Fibroblast of skin of abdomen (primary cell): ENCODE measurements at places on chromosomes 2 and 18.

- DNase-seq: no peak
Observed at GRCh38 chr2:239355724-239356123, 45.1 kb downstream of the HDAC4 start.

GRCh38 chr18:76480913-76481312 lies 14.1 kb downstream of the ZNF516 start:
- no peak for DNase-seq

DNA sequence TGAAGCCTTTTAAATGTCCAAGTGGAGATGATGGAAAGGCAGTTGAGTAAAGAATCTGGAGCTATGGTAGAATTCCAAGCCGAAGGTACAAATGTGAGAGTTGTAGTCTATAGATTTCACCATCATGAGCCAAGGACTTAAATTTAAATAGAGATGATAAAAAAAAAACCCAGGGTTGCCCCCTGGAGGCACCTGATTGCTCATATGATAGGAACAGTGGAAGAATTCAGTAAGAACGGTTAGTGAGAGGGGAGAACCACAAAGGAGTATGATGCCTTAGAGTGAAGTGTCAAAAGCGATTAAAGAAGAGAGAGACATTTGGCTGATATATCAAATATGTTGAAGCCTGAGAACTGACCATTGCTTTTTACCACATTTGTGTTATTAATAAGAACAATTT lies 11.9 kb downstream of the NYAP2 start:
- DNase-seq: no peak

DNA sequence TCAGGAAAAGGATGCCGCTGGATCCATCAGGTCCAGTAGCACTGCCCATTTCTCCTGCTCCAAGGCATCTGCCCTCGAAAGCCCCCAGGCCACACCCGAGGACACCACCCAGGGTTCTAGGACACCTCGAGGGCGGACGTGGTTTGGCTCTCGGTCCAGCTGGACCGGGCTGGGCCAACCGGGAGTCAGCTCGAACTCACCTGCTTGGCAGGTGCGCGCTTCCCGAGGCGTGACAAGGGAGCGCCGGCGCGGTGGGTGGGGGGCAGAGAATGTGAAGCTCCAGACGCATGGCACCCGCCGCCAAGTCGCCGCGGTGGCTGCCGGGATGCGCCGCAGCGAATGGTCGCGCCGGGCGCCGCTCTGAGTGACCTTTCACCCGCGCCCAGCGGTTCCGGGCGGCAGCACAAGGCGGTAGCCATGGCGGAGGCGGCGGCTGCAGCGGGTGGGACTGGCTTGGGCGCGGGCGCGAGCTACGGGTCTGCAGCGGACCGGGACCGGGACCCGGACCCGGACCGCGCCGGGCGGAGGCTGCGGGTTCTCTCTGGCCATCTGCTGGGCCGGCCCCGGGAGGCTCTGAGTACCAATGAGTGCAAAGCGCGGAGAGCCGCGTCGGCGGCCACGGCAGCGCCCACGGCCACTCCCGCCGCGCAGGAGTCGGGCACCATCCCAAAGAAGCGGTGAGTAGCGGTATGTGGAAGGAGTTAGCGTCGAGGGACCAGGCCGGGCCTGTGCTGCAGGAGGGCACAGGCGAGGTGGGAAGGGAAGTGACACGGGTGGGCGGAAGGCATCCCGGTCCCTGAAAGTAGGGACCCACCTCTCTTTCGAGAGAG lies at the start of gene AGPS:
Gene AGPS (plus strand): TSS at position 401 of the 830 bp plus-strand sequence. CDS start 17 bp downstream, at position 418.
- peak; percentile 61 for DNase-seq

DNA sequence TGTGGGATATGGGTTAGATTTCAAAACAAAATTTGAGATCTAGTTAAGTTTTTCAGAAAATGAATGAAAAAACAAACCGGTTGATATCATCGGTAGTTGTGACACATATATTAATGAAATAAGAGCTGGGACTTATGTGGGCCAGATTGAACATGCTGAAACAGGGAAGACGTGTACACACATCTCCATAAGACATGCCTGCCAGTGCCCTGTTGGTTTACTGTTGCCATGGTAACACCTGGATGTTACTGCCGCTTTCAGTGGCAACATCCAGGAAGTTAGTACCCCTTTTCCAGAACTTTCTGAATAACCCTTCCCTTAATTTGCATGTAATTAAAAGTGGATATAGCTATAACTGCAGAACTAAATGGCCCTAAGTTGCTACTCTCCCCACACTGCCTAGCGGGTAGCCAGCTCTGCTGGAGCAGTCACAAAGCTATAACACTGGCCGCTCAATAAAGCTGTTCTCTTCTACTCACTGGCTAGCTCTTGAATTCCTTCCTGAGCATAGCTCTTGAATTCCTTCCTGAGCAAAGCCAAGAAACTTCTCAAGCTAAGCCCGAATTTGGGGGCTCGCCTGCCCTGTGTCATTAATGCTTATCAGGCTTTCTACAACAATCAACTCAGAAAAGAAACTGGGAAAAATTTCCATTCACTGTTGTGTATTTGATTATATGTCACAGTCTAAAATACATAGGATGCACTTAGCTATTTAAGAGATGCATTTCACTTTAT lies 776.3 kb upstream of the CDH7 start:
- no peak for DNase-seq

- DNase-seq: peak; percentile 97
Observed at GRCh38 chr18:73688851-73689711, 458.6 kb downstream of the FBXO15 start.

- DNase-seq: no peak
Observed at GRCh38 chr2:208092093-208092832, 32.1 kb downstream of the CRYGD start.

DNA sequence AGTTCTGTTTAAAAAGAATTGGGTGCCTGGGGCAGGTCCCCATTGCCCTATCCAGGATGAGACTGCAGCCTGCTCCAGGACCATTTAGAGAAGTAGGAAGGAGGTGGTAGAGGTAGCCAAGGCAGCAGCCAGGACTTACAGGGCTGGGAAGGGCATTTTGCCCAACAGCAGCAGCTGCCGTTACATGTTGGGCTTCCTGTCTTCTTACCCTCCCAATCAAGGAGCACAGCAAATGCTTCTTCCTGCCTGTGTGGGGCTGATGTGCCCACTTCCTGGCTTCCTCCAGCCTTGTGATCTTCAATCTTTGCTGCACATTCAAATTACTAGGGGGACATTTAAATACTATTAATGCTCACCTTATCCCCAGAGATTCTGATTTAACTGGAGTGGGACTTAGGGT lies 112.0 kb downstream of the QPCT start:
- DNase-seq: no peak

- DNase-seq: no peak
Observed at GRCh38 chr2:30798536-30798991, 8.7 kb downstream of the CAPN13 start.

DNA sequence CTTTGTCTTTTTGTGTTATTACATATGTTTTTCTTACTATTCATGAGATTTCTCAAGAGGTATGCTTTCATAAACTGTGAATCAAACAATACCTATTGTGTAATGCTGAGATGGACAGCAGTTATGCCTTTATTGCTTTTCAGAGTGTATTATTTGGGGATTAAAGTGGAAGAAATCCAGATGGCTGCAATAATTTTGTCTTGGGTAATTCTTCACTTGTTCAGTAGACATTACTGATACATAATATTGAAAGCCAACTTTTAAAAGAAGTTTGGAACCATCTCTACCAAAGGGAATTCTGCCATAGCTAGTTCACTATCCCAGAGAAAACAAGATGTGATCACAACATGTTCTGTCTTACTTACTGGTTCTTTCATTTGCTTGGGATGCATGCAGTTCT lies 253.4 kb upstream of the ZSWIM2 start:
- DNase-seq: no peak

DNA sequence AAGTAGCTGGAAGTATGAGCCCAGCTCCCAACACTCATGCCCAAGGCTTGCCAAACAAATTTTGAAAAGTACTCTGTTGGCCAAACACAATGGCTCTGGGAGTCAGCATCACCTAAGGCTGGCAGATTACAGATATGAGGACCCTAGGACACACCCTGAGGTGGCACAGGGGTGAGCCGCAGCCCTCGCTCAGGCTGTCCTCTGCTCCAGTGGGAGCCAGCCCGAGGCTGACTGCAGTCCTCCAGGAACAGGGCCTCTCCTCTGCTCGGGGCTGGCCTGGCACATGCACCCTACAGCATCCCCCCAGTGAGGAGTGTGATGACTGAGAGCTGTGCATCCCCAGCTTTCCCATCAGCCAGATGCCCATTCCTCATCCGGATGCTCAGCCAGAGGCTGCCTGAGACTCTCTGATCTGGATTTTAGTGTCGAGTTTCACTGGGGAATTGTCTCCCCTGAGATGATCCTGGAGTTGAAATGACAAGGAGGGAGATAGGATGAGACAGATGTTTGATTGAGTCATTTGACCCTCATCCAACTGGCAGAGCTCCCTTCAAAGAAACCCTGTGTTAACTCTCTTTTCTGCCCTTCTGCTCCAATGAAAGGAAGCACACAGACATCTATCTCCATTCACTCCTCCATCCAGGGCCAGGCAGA lies 269.3 kb upstream of the NCKAP5 start:
- DNase-seq: peak; percentile 84

- no peak for DNase-seq
Observed at GRCh38 chr2:61220768-61221167, 58.8 kb downstream of the C2orf74 start.

- DNase-seq: peak; percentile 10
Observed at GRCh38 chr2:26561918-26562810, 79.0 kb downstream of the CIB4 start.

DNA sequence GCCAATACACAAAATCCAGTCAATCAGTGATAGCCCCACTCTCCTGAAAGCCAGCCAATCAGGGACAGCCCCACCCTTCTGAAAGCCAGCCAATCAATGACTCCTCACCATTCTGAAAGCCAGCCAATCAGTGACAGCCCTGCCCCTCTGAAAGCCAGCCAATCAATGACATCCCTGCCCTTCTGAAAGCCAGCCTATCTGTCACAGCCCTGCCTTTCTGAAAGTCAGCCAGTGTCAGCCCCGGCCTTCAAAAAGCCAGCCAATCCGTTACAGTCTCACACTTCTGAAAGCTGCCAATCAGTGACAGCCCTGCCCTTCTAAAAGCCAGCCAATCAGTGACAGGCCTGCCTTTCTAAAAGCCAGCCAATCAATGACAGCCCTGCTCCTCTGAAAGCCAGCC lies 95.9 kb upstream of the HDAC4 start:
- DNase-seq: no peak

- peak; percentile 40 for DNase-seq
Observed at GRCh38 chr18:76452357-76452756, 42.7 kb downstream of the ZNF516 start.

- DNase-seq: no peak
Observed at GRCh38 chr2:239348563-239349452, 52.0 kb downstream of the HDAC4 start.

DNA sequence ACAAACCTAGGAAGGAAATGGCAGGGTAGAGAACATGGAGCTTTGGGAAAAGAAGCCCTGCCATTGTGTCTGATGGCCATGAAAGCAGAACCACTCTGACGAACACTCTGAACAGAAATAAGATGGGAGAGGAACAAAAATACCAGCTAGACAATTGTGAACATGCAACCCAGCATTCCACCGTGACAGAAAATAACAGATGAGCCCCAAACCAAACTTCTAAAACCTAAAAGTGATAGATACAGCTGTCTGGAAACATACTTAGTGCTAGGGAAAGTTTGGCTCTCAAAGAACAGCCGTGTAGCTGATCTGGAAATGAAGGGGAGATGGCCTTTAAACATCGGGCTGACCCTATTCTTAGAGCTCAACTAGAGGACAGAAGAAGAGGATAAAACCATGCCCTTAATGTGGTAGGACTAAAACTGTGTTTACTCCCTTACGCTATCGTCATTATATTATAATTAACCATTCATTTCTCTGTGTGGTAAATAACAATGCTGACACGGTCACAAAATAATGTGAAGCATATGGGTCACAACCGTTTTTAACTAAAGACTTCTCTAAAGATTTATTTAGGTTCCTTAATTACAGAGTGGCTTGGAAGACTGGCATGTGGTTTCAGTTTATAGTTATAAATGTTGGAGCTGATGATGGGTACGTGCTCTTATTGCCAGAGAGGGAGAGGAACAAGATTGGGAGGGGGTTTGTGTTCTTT lies 80.6 kb downstream of the MYO1B start:
- DNase-seq: peak; percentile 29

DNA sequence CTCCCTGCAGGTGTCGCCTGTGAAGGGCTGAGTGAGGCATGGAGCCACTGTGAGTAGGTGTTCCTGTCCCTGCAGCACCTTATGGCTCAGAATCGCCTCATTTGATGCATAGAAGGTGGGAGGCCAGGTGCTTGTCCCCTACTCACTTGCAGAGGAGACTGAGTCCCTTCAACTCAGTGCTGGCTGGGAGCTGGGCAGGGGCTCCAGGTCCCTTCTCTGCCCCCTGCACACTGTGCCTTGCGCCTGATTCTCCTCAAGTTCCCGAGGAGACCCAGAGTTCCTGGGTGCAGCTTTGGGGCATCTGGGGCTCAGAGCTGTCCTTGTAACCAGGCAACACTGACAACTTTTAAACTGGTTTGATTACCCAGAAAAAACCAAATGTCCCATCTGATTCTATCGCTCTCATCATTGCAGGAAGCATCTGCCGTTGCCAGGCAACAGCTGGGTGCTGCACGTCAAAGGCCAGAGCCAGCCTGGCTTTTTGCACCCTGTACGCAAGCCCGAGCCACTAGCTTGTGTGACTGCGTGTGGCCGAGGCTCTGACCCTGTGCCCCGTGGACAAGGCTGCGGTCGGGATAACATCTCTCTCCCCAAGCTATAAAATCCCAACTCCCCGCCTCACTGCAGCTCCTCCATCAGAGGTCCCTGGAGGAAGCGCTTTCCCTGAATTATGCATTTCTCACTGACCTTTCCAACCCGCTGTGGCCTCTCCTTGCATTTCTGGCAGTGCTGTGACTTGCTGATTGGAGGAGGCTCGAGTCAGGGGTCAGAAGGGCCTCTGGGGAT lies 130.8 kb upstream of the HDAC4 start:
- DNase-seq: no peak

DNA sequence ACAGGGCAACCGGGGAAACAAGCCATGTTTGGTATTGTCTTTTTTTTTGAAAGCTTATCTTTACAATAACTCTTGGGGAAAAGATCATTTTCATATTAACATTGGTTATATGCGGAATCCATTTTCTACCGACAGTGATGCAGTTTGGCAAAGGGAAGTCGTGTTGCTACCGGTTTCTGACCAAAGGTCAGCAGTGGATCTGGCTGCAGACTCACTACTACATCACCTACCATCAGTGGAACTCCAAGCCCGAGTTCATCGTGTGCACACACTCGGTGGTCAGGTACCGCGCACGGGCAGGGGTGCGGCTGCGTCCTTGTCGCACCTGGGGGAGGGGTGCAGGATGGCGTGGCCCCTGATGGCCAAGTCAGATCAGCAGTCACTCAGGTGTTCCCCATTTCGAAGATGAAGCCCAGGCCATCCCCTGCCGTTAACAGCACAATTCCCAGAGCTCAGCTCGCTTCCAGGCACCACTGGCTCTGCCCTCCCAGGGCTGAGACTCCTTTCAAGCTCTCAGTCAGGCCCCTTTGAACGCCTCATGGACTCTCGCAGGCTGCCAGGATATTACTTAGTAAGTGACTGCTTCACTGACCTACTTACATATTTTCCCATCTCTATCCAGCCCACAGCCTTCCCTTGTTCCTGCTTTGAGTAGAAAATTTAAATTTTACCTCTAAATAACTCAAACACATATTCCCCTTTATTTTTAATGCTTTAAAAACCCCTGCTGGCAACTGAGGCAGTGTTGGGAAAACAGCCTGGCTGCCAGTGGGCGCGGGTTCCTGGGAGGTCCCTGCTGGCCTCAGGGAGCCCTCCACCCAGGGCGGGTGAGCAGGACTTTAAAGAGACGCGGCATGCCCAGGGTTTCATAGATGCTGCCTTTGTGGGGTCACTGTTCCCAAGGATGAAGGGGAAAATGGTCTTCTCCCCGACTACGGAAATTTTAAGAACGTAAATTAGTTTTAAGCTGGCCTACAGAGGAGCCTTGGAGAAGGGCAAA lies 33.6 kb upstream of the RPL31 start:
- DNase-seq: no peak
